Esophagus muscularis mucosa (tissue), 4 donors: ENCODE measurements at places on chromosomes 16 and 17. TPM values are rescaled to one million over a fixed set of nuclear protein-coding genes. Genes with fewer than 3 reads are reported as not detected.

Gene NPIPA8
- not detected for total RNA-seq

Gene ABCC12
- not detected for total RNA-seq

Gene CES3
- total RNA-seq, result not detected

Gene TSEN54
- 22.7 TPM for total RNA-seq

Gene BAHCC1
- 19.9 TPM for total RNA-seq

Gene SHBG
- total RNA-seq, result 0.83 TPM

Gene ZNF750
- not detected for total RNA-seq

Gene ABCC11
- not detected for total RNA-seq

Gene PPY
- total RNA-seq, result not detected

Gene ZPBP2
- total RNA-seq, result not detected

Gene RNF222
- 0.42 TPM for total RNA-seq

Gene KREMEN2
- total RNA-seq, result 0.13 TPM

Gene PRDM7
- not detected for total RNA-seq

Gene SMCR8
- 19.6 TPM for total RNA-seq

Gene C1QTNF1
- total RNA-seq, result 115 TPM

Gene SCNN1B
- 1.2 TPM for total RNA-seq

Gene NXPH3
- total RNA-seq, result 12.6 TPM

Gene RHBDL1
- 0.91 TPM for total RNA-seq

Gene AGRP
- not detected for total RNA-seq

Gene FN3KRP
- 17.0 TPM for total RNA-seq

Gene SLC35G6
- total RNA-seq, result not detected

Gene GPRC5C
- 14.8 TPM for total RNA-seq

Gene CASKIN2
- total RNA-seq, result 40.1 TPM

Gene CEP295NL
- 0.78 TPM for total RNA-seq

Gene C16orf86
- total RNA-seq, result 5.1 TPM

Gene SOST
- not detected for total RNA-seq

Gene SLC52A1
- not detected for total RNA-seq

Gene PRSS33
- total RNA-seq, result not detected

Gene MYO15A
- 0.33 TPM for total RNA-seq

Gene SOCS7
- 11.2 TPM for total RNA-seq

Gene TOP2A
- 1.4 TPM for total RNA-seq

Gene TLCD2
- total RNA-seq, result 4.6 TPM

Gene SNX20
- 2.1 TPM for total RNA-seq

Gene SLX4
- 3.3 TPM for total RNA-seq

Gene SLC16A11
- total RNA-seq, result 0.17 TPM

Gene MT4
- not detected for total RNA-seq

Gene DNAI2
- total RNA-seq, result not detected

Gene TSPAN10
- total RNA-seq, result not detected

Gene BICDL2
- not detected for total RNA-seq
